CD4-positive, alpha-beta T cell treated with Interferon alpha-2 for 1 hour (primary cell): ENCODE measurements at places on chromosomes 7 and 10.

- DNase-seq: no peak
Observed at GRCh38 chr7:47247132-47247531, 334.8 kb downstream of the TNS3 start.

DNA sequence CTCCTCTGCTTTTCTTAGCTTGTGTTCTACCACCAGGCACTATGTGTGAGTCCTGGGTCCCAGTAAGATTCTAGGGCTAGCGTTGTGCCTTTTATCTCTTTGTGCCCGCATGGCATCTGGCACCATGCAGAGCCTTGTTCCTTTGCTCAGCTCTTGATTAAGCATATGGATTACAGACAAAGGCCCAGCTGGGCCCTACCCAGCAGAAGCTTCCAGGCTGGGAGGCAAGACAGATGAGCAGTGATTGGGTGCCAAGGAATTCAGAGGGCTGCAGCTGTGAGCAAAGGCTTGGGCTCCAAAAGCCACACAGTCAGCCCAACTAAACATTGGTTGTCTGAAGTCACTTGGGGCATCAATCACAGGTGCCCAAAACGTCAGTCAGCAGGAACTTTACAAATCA lies 2.0 kb downstream of the ACSM6 start:
- no peak for DNase-seq

GRCh38 chr10:78375854-78376785 lies 342.5 kb downstream of the RPS24 start:
- no peak for DNase-seq

GRCh38 chr7:155296788-155297516 lies 726 bp upstream of the INSIG1 start:
- DNase-seq: peak; percentile 85

- DNase-seq: no peak
Observed at GRCh38 chr10:110475722-110476515, 21.8 kb upstream of the DUSP5 start.

GRCh38 chr10:101997803-101998202 lies 58.2 kb downstream of the ARMH3 start:
- DNase-seq: no peak

- no peak for DNase-seq
Observed at GRCh38 chr10:53898532-53898931, 902.5 kb downstream of the PCDH15 start.
